ENCODE measurements at places on chromosomes 11 and 22.
A peak's percentile ranks its signal among the peaks of the same experiment; 100 is the strongest.

- no peak for DNase-seq
Measured at GRCh38 chr22:31036671-31037550, 44.2 kb upstream of the SMTN start.

- no peak for DNase-seq
Measured at GRCh38 chr11:71075871-71076420, 176.4 kb downstream of the SHANK2 start.

GRCh38 chr11:45715418-45715817 lies 50.0 kb upstream of the CHST1 start:
- no peak for DNase-seq

DNA sequence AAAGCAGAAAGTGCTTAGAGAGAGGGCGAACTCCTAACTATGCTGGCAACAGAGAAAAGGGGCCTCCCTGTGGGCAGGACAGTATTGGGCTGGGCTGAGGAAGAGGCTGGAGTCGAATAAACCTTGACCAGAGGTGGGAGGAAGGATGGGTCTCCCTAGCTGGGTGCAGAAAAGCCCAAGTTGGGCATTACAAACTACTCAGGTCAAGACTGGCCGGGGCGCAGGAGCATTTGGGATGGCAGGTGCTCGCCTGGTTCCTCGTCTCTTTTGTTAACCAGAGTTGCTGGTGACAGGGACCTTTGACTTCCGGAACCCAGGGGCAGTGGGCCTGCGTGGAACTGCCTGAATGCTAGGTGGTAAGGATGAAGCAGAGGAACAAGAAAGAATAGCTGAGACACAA lies 80.3 kb upstream of the SHISAL1 start:
- DNase-seq, result no peak

- DNase-seq, result no peak
Measured at GRCh38 chr22:29628996-29629902, 25.8 kb downstream of the NF2 start.

- DNase-seq, result no peak
Measured at GRCh38 chr11:19398273-19398672, 157.5 kb upstream of the E2F8 start.

- no peak for DNase-seq
Measured at GRCh38 chr22:31098632-31099110, 8.7 kb downstream of the SELENOM start.

DNA sequence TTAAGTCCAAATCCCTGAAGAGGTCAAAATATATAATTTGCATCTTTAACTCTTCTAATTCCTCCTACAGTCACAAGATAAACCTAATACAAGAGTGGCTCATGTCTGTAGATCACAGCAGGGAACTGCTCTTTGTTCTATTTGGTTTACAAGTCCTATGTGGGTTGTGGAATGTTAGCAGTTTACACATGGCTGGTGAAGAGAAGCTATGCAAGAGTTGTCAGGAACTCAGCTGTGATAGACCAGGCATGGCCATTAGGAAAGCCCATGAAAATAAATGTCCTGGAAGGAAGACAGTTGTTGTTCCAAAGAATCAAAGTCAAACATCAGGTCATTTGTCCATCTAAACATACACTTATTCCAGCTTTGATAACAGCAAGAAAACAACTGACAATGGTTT lies 312.4 kb upstream of the PITPNB start:
- peak; percentile 13 for DNase-seq

- DNase-seq, result no peak
Measured at GRCh38 chr11:124556828-124557227, 13.0 kb upstream of the OR8A1 start.

DNA sequence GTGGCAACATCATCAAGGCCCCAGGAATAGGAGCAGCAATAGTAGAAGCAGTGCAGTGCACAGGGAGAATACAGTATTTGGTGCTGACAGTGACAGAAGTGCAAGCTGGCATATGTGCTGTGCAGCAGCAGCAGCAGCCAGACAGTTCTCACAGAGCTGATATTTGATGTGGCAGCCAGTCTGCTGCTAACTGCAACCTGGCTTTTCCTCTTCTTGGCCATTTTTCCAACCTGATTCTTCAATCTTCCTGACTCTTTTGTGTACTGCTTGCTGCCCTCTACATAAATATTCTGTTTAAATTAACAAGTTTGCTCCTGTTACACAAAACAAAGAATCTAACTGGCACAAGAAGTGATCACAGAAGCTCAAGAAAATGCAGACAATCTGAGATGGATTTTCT lies 102.0 kb downstream of the CASP12 start:
- no peak for DNase-seq

DNA sequence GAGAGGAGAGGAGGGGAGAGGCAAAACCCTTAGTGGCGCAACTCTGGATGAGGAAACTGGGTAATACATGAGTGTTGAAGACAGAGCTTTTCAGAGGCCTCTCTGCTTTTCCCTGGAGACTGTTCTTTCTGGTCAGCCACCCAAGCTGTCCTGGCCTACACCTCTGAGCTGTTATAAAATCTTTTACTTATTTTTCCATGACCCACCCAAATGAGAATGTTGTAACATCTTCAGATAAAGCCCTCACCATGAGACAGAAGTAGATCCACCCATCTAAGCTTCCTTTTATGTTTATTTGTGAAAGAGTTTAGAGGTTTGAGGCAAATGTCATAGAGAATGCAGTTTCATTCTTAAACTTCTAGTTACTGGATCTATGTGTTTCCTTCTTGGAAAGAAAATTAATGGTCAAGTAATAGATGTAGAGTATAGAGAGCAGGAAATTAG lies 20.3 kb upstream of the APLP2 start:
- no peak for DNase-seq

DNA sequence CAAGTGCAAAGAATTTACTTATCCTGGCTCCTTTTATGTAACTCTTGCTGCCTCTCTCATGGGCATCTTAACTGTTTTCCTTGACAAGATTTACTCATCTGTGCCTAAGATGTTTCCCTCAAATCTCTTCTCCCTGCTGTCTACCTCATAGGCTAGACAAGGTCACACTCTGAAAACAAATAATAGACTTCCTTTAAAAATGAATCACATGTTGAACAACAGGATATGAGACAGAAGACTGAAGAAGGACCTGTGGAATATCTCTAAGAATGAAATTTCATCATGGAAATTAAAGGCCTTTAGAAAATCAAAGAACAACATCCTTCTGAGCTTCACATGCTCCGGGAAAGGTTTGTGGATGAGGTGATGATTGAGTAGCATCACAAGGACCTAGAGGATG lies 6.0 kb upstream of the SCGB2A2 start:
- DNase-seq, result no peak

DNA sequence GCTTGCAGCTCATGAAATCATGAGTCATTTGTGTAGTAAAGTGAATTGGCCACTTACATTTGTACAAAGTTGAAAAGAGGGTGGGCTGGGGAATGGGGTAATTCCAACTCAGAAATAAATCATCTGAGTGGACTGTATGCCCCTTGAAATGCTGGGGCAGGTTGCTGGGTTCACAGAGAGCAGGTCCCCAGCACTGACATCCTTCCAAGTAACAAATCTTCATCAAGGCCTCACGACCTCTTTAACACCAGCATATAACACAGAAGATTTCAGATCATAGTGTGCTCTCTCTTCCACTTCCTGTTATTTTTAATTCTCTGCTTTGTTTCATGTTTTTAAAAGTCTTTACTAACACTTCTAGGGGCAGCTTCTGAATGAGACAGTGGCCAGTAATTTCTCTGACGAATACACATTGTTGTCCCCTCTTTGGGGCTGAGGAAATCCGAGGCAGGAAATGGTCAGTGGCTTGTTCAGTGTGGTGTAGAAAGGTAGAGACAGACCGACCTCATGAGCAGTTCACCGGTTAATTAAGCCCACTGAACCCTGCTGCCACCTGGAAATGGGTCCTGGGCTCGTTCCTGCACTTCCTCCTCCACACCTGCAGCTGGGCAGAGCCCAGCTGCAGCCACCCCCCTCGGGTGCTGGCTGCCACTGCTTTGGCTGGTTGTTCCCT lies 127.7 kb downstream of the MAML2 start:
- DNase-seq, result peak; percentile 22

DNA sequence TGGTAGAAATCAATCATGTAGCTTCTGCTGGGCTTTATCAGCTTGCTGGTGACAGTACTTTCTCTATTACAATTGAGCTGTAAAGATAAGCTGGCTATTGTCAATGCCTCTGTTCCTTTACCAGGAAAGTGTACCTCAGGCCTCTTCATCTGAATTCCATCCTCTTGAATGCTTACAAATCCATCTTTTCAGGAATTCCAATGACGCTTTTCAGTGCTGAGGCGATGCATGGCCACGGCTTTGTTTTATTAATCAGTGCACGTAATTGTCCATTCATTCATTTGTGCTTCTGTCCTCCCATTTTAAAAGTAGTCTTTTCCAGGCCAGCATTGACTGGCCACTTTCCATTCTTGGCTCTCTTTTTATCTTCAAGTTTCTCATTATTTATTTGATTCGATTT lies 202.0 kb downstream of the PGR start:
- no peak for DNase-seq

GRCh38 chr11:124737638-124738305 lies 2.0 kb upstream of the NRGN start:
- DNase-seq, result no peak

- peak; percentile 92 for DNase-seq
Measured at GRCh38 chr11:72223615-72224563, 678 bp upstream of the INPPL1 start.

DNA sequence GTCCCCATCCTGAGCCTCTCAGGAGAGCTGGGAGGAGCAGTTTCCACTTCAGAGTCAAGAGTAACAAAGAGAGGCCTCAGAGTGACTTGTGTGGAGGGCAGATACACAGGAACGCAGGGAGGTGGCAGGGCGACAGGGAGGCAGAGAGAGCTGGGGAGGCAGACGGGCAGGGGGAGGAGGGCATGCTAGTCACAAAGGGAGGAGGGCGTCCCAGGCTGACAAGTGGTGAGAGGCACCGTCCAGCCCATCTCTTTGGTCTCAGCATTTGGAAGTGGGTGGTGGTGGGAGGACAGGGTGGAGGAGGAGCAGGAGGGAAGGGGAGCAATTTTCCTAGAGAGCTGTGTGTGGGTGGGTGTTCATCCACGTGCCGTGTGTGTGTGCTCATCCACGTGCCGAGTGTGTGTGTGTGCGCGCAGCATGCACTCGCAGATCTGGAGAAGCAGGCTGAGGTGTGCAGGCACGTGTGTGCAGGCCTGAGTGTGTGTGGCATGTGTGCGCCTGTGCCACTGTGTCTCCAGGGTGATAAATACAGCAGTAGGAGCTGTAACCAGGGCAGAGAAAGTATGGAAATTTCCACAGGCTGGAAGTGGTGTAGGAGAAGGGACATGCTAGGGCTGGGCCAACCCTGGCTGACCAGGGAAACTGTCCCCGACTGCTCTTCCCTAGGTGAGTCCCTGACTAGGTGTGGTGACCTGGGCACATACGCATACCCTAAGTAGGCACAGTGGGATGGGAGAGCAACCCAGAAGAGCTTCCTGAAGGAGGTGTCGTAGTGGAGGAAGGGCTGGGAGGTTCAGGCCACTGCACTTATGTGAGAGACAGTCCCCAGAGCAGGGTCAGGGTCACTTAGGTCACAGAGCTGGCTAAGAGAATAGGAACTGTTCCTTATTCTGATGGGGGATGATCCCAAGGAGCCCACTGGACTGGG lies 7.3 kb upstream of the PDE2A start:
- DNase-seq, result peak; percentile 45
